ENCODE measurements at places on chromosomes 6 and 20.
A peak's percentile ranks its signal among the peaks of the same experiment; 100 is the strongest.

DNA sequence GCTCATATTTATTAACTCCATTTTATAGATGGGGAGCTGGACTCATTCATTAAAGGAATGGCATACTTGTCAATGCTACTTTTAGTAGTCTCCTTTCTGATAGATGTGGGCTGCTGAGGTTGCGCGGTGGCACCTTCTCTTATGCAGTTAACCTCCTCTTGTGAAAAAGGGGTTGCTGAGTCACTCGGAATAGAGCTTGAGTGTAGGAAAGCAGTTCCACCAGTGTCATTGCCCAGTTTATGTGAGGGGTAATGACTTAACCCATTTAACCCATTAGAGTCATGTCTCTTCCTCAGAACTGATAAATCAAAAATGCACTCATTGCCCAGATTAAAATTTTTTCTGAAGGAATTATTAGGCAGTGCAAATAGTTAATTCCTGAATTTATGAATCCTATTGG is 6.3 kb downstream of the MAPK14 start:
- DNase-seq: peak; percentile 12

DNA sequence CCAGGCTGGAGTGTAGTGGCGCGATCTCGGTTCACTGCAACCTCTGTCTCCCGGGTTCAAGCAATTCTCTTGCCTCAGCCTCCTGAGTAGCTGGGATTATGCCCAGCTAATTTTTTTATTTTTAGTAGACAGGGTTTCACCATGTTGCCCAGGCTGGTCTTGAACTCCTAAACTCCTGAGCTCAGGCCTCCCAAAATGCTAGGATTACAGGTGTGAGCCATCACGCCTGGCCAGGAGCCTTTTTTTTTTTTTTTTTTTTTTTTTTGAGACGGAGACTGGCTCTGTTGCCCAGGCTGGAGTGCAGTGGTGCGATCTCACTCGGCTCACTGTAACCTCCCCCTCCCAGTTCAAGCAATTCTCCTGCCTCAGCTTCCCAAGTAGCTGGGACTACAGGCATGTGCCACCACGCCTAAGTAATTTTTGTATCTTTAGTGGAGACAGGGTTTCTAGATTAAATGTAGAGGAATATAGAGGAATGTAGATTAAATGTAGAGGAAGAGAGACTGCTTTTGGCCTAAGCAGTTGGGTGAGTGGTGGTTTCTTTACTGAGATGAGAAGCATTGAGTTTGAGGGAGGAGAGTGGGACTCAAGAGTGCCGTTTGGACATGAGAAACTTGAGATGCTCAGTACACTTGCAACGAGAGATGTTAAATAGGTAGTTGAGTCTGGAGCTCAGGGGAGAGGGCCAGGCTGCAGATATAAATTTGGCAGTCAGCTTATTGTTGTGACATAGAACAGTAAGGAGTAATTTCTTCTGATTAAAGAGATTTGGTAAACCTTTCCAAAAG is 16.7 kb downstream of the VAPB start:
- DNase-seq: no peak

DNA sequence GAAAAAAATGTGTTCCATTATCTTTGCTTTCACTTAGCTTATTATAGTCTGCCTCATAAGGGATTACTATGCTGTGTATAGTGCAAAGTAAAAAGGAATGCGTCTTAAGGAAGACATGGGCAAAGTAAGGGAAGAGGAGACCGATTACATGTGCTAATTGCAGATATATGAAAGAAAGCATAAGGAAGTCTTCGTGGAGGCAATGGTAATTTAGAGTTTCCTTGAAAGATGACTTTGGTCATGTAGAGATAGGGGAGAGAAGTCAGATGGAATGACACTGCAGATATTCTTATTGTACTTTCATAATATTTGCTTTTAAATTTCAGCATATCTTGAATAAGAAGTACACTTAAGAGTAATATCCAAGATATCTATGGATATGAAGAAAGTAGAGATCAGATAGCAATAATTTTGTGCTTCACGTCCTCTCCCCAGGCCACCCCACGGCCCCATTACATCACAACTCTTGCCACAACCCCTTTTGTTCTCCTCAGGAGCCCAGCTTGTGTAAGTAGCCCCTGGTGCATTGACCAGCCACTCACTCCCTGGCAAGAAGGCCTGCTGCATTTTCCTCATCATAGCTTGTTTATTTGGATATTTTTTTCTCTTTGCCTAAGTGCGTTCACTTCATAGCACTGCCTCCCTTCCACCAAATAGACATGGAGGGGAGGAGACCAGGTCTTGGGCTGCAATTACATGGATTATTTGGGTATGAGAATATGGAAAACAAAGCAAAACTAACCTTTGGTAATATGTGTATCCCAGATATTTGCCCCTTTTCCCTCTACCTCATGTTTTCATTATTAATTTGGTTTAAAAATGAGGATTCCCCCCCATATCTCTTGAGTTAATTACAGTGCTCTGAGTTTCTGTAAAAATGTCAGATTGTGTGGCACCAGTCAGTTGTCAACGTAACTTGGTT is 30.7 kb upstream of the COL10A1 start:
- DNase-seq: no peak

DNA sequence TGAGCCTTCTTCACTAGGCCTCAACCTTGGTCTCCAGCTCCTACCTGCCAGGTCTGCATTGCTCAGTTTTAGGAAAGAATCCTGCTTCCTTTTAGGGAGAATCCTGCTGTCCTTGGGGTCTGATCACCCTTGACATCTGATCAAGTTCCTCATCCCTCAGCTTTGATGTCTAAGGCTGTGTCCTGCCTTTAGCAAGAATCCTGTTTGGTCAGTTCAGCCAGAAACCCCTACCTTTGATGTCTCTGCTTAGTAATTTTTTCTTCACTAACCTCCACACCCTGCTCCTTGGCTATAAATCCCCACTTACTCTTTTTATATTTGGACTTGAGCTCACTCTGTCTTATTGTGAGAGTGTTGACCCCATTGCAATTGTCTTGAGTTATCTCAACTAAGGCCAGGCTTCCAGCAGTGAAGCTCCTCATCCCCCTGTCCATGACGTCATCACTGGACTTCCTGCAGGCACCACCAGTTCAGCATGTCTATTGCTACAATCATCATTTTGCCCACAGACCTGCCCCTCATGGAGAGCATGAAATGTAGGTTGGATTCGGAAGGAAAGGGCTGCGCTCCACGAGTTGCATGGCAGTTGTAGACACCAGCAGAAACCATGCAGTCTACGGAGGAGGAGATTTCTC is 4.7 kb upstream of the CST5 start:
- DNase-seq: no peak

DNA sequence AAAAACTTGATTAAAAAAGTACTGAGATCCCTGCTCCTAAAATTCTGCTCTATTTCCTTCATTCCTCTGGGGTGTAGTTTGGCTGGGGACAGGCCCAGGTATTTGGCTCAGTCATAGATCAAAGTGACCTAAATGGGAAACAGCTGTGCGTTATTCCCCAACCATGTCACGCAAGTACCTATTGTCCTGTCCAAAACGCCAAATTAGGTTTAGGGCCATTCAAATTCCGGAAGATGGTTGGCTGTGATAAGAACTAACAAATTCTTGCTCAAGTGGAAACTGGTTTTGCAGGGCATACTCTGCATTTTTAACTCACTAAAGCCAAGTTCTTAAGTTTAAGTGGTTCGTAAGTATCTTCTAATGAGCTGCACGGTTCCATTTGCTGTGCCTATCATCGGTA is 147.6 kb upstream of the TMEM170B start:
- no peak for DNase-seq

Data from activated T-helper 9 cell treated with anti-CD3 and anti-CD28 coated beads, Interleukin-2, amount 50 U/mL, for 16 hours (primary cell).